ENCODE measurements at places on chromosomes 16 and 17.

DNA sequence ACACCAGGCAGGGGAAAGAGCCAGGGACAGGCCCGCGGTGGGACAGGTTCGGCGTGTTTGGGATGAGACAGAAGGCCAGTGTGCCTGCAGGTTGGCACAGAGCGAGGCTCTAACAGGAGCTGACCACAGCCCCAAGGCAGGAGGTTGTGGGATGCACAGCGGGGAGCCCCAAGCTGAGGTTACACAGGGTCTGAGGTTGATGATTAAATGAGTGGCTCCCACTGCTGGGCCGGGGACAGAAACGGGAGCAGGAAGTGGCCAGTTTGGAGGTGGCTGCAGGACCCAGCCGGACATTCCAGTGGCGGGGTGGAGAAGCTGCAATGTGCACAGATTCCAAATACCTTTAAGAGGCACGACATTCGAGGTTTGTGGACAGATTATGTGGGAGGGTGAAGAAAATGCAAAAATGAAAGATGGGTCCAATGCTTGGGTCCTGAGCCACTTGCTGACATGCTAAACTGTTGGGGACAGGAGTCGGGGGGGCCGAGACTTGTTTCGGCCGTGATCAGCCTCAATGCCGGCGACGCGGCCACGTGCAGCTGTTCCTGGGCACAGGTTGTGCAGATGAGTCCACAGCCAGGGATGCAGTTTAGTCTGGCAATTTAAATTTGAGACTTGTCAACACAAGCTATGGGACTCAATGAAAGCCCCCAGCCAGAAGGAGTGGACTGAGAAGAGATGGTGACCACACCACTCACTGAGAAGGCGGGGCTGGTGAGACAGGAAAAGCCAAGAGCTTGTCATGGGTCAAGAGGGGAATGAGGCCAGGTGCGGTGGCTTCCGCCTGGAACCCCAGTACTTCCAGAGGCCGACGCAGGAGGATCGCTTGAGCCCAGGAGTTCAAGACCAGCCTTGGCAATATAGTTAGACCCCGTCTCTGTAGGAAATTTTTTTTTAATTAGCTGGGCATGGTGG is 8.7 kb downstream of the ENPP7 start:
- no peak for DNase-seq

DNA sequence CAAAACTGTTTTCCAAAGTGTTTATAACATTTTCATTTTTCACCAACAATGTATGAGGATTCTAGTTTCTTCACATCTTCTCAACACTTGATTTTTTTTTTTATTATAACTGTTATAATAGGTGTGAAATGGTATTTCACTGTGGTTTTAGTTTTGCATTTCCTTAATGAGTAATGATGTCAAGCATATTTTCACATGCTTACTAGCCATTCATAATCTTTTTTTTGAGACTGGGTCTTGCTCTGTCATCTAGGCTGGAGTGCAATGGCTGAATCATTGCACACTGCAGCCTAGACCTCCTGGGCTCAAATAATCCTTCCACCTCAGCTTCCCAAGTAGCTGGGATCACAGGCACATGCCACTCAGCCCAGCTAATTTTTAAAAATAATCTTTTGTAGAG is 65.1 kb downstream of the EFCAB13 start:
- DNase-seq, result no peak

- DNase-seq, result peak; percentile 57
Measured at GRCh38 chr17:78168903-78169793, 767 bp downstream of the SYNGR2 start.

DNA sequence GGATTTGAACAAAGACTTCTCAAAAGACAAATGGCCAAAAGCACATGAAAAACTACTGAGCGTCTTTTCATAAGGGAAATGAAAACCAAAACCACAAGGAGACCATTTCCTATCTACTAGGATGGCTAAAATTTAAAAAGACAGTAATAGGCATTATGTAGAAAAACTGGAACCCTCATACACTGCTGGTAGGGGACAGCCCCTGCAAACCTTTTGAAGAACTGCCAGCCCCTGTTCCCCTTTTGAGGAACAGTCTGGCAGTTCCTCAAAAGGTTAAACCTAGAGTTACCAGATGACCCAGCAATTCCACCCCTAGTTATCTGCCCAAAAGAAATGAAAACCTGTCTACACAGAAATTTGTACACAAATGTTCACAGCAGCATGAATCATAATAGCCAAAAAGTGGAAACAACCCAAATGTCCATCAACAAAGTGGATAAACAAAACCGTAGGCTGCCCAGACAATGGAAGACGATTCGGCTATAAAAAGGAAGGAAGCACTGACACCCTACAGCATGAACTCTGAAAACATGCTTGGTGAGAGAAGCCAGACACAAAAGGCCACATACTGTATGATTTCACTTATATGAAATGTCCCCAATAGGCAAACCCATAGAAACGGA is 22.9 kb downstream of the CDIP1 start:
- DNase-seq, result no peak

GRCh38 chr16:6018848-6019489 is 921.4 kb upstream of the EEF2KMT start:
- no peak for DNase-seq

- DNase-seq, result no peak
Measured at GRCh38 chr17:76138234-76138895, 2.7 kb downstream of the FOXJ1 start.

DNA sequence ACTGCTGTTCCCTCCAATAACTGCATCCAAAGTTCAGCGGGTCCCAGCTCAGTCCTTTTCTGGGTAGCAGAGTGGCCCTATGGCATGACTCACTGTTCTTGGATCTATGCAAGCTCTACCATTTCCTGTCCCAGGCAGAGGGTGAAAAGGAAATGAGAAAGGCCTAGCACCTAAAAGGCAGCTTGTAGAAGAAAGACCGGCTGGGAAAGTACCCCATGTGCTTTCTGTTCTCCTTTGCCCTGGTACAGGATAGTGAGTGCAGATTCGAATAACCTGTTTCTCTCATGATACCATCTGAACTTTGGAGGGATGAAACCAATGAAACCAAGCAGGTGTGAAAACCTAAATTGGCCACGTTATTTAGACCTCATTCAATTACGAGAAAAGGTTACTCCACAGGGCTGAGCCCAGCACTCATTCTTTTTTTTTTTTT is 12.7 kb upstream of the HASPIN start:
- peak; percentile 53 for DNase-seq

DNA sequence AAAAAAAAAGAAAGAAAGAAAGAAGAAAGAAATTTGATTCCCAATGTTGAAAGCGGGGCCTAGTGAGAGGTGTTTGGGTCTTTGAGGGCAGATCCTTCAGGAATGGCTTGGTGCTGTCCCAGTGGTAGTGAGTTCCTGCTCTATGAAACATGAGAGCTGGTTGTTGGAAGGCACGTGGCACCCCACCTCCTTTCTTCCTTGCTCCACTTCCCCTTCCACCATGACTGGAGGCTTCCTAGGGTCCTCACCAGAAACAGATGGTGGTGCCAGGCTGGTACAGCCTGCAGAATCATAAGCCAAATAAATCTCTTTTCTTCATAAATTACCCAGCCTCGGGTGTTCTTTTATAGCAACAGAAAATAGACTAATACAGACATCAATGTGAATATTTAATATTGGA is 147.3 kb upstream of the KCNJ18 start:
- DNase-seq, result no peak

DNA sequence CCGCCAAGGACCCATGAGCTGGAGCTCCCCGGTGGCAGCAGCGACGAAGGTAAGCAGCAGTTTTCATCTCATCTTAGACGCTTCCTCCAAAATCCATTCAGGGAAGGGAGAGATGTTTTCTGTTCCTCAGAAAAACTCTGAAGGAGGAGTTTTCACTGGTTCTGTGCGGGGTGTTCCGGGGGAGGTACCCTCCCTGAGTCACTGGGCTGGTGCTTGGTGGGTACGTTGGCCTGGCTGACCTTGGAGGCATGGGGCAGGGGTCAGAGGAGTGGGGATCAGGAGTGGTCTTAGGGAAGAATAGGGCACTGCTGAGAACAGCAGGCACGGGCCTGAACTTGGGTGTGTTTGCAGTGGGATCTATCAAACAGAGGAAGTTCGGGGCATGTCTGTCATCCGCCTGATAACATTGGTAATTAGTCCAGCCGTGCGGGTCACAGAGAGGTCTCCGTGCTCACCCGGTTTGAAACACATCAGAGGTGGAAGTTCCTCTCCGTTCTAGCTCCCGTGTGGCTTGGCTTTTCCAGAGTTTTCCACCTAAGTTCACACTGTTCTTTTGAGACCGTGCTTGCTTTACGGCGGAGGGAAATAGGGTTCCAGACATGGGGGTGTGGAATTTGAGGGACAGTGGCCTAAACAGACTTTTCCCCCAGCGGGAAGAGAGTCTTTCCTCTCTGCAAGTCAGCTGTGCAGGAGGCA is 59.6 kb upstream of the CIBAR2 start:
- no peak for DNase-seq

- no peak for DNase-seq
Measured at GRCh38 chr16:14121872-14122271, 50.8 kb downstream of the MRTFB start.

DNA sequence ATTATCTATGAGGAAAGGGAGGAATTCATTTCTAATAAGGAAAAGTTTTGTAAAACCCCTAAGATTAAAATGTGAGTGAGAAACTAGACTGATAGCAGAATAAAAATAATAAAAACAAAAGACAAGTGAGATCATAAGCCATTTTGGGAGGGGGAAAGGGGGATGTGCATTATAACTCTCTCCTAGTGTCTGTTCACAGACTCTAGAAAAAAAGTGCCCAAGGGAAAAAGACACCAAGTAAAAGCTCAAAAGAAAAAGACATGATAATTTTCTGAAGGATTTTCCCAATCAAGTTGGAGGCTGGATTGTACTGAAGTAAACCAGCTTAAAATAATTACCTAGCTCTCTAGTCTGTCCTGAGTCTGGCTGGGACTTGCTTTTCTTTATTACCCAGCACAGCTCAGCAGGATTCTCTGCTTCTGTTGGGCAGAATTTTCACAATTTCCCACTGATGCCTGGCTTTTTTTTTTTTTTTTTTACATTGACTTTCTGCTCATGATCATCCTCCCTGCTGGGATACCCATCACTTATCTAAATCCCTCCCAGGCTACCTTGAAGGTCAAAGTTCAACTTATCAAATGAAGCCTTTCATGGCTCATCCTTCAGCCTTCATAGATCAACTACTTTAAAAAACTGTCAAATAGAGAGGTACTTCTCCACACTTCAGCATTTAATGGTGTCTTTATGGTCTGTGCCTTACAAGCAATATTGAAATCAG is 124.2 kb upstream of the KCNJ16 start:
- DNase-seq, result no peak

DNA sequence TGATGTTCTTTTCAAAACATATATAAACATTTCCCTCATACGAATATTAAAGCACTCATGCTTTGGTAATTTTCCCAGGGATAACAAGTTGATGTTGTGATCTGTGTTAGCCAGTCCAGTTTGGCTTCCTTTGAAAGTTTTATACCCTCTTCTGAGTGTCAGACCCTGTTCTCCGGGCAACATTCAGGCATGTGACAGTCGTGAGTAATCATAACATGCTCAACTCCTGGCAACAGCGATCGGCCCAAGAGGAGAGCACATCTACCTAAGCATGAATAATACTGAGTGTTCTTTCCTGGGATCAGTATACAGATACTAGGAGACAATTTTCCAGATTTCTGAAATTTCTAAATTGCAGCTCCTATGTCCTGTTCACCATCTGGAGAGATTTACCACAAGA is 1086.4 kb downstream of the CDH8 start:
- no peak for DNase-seq

GRCh38 chr17:54536306-54536705 is 364.3 kb upstream of the TOM1L1 start:
- DNase-seq, result no peak

- DNase-seq, result no peak
Measured at GRCh38 chr17:16329519-16330271, 23.6 kb downstream of the CENPV start.

DNA sequence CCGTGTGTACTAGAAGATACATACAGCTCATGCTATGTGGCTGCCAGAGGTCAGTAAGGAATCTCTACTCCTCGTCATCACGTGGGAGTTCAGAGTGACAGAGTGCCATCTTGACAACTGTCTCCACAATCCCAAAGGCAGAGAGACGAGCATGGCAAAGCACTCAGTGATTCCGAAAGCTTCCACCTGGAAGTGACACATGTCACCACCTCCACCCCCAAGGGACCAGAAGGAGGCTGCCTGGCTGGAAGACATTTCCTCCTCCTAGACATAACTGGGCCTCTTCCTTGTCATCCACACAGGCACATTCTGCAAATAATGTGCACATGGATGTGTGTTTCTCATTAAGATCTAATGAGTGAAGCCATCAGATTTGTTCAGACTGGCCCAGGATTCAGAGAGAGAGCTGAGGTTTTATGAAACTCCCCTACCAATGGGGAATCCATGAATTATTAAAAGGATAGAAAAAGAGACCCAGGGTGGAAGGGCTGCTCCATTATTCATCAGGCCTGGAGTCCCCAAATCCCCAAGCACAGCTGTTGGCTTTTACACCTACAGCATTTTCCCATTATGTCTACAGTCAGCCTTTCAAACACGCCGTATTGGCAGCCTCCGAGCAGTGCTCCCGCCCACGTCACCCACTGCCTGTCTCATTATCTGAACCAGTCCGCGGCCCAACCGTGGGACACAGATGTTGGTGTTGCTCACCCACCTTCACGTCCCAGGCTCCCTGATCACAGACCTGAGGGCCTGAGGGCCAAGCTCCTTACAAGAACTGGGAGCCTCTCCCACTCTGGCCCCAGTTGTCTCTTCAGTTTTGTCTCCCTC is 3.3 kb upstream of the CACNG5 start:
- no peak for DNase-seq

GRCh38 chr16:1979271-1980029 is 1.8 kb downstream of the NOXO1 start:
- no peak for DNase-seq

DNA sequence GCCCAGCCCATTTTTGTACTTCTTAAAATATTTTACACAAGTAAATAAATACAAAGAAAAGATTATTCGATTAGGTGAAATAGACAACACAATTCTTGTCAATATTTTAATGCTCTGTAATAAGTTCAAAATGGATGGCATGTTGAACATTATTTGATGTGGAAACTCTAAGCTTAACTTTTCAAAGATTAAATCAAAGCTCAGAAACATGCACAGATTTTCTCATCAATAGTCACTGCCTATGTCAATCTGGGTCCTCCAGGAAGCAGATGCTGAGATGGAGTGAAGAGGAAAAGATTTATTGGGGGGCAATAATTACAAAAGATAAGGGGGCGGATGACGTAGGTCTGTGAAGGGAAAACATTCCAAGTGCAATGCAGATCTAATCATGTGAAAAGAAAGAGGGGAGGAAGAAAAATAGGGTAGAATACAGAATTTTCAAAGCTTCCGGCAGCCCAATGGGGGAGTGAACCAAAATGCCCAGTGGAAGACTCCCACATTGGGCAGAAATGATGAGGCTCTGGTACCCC is 50.5 kb downstream of the COPRS start:
- no peak for DNase-seq

- no peak for DNase-seq
Measured at GRCh38 chr16:78659216-78659615, 559.8 kb downstream of the WWOX start.

DNA sequence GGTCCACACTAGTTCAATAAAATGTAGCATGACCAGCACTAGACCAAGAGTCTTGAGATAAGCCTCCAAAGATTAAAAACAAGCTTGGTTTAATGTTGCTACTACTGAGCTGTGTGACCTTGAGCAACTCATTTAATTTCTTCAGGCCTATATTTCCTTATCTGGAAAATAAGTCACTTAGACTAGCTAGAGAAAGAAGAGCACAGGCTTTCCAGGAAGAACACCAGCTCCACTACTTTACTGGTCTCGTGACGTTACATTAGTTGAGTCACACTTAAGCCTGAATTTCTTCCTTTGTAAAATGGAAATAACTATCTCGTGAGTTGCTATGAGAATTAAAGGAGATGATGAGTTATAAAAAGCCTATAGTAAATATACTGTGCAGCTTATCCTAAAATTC is 5.4 kb downstream of the HELZ start:
- DNase-seq, result no peak

- DNase-seq, result no peak
Measured at GRCh38 chr16:75193265-75193650, 13.7 kb downstream of the CTRB2 start.
